ENCODE measurements at places on chromosomes 16 and 17.

DNA sequence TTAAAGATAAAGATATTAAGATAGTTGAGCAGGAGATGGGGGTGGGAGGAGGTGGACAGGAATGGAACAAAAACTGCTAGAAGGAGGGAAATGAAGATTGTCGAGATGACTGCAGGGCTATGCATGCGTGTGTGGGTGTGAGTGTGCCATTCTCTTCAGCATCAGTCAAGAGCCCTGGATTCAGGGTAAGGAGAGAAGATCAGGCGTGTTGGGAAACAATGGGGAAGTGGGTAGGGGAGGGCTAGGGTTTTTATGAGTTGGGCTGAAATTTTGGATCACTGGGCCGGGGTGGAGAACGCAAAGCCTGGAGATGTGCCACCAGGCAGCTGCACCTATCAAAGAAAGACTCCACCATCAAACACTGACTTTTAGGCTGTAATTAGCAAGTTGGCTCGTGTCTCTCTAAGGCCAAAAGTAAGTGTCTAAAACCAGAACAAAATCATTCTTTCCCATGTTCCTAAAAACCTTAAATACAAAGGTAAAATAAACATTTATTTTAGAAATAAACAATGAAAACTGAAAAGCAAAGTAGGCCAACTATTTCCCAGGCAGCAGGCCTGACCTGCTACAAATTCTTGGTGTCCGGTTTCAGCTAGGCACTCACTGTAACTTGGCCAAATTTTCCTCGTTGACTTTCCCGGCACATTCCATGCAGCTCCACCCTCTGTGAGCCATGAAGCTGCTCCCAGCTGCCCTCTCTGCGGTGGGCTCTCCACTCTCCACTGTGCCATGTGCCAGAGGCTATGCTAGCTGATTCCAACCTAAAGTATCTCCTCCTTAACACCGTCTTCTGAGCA, 4.2 kb downstream of the CDRT4 start:
- DNase-seq = no peak

DNA sequence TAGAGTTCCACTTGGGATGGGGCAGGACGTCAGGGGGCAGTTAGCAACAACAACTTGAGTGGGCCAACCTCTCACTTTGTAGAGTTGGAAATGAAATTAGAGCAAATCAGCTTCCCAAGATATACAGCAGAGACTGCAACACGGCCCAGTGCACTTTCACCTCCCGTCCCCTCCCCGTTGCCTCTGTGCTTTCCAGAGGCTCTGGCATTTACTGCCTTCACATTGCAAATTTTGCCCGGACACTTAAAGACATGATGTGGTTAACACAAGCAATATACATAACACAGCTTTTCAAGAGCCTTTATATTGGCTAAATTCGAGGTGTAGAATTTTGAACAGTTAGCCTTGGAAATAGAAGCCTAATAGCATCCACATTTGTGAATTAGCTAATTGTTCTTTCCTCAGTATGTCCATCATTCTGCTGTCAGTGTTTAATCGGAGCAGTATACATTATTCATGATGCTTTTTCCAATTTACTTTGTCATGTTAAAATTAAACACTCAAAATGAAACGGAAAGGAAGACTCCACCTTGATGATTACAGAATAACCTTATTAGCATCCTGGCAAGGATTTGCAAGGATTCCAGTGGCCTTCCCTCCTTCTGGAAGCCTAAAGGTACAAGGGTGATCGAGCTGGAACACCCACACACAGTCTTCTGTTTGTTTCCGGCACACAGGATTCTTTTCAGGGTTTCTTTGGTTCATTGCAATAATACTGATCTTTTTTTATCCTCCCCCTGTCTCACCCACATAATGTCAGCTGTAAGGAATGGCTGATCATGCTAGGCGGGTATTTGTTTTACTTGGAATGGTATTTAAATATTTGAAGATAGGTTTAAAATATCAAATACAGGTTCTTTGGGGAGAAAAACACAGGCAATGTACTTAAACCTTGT, 190.9 kb upstream of the CACNG5 start:
- DNase-seq = no peak

DNA sequence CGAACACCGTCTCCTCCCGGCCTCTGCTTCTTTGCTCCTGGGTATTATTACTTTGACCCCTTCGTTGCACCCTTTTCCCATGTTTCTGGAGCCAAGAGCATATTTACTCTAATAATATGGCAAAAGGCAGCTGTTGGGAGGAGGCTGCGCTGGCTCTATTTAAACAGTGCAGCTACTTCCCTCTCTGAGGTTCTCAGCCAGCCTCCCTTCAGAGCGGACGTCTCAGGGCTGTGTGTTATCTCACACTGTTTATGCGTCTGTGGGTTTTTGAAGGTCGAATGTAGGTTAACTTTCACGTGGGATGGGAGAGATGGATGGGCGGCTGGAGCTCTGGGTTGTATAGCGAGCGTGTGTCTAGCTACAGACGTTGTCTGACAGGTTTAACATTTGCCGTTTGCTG, 45.3 kb downstream of the COX4I1 start:
- no peak for DNase-seq

DNA sequence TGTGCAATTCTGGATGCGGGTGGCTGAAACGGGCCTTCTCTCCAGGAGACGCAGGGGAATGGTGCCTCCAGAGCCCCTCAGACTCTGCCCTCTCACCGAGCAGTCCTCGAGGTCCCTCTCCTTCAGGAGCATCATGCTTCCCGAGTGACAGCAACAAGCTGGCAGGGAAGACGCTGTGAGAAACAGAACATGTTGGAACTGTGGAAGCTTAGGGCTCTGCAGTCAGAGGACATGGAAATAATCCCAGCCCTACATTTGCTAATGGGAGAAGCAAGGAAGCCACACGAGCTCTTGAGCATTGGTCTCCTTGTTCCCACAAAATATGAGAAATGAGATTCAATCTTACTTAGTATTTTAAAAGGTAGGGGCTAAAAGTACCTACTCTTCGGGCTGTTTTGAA, 115.0 kb downstream of the DYNLRB2 start:
- DNase-seq = no peak

DNA sequence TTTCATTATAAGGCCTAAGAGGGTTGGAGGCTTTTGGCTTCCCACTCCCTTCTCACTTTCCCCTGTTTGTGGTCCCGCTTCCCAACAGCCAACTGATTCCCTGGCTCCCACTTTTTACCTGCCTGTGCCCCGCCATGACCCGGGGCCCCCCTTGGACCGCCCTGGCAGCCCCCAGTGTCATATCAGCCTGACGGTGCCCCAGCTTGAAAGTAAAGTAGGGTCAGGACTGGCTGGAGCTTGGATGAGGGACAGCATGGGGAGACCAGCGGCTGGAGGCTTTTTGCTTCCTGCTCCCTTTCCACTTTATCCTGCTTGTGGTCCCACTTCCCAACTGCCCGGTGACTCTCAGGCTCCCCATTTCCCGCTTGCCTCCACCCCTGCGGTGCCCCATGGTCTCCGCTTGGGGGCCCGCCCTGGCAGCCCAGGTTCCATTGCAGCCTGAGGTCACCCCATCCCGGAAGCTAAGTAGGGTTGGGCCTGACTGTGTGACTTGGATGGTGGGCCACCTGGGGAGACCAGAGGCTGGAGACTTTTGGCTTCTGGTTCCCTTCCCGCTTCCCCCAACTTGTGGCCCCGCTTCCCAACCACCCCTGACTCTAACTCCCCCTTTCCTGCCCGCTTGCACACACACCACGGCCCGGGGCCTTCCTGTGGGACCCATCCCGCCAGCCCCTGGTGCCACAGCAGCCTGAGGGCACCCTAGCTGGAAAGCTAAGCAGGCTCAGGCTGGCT, 2274.7 kb downstream of the TP53TG3F start:
- DNase-seq = no peak

GRCh38 chr17:54891176-54891821, 9.4 kb upstream of the TOM1L1 start:
- no peak for DNase-seq

GRCh38 chr16:69499541-69500230, 66.1 kb upstream of the NFAT5 start:
- DNase-seq = no peak

DNA sequence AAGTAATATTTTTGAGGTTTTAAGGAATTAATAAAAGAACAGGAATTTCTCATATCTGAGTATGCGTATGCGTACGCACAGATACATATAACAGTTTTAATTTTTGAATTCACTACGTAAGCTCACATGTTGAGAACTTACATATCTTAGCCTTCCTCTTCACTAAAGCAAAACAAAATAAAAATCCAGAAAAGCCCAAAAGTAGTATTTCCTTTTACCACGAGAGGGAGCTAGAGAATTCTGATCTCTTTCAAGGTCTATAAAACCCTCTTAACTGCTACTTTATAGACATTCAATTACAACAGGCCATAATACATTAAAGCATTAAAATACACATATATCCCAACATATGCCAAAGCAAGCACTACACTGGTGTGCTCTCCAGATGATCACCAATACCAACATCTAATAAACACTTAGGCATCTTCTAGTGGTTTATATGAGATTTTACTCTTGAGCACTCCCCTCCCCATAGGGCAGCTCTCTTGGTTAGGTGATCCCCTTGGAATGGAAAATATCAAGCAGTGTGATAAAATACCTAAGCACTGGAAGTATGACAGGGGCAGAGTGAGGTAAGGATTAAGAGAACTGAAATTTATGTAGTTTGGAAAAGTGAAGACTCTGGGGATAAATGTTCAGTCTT, 94.0 kb downstream of the SKAP1 start:
- DNase-seq = no peak

- no peak for DNase-seq
Measured at GRCh38 chr17:58786586-58787295, 31.1 kb downstream of the PPM1E start.

DNA sequence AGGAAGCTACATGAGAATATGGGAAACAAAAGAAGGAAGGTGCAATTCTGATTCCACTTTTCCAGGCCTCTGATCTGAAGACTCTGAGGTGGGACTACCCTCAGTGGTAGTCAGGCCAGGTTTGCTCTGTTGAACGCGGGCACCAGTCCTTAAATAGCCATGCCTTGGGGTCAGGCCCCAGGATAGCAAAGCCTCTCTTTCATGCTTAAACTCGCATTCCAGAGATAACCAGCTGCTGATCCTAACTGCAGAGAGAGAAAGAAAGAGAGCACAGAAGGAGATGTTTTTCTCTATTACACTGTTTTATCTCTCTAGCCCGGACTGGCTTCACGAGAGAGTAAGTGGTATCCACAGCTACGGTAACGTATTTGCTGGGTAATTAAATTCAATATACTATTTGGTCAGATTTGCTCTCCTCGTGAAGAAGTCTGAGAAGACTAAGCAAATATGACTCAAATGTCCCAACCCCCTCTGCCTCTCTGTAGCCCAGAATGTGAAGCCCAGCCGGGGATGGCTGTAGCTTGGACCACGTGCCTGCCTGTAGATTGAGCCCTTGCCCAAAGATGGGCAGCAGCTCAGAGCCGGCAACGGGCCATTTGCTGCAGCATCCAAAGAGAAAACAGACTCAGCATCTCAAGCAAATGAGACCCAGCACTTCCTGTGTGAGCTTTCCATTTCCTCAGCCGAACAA, 122.2 kb downstream of the SMG6 start:
- DNase-seq = no peak

- no peak for DNase-seq
Measured at GRCh38 chr16:15775209-15775608, 81.6 kb downstream of the MYH11 start.

GRCh38 chr16:70151941-70152509, 21.6 kb upstream of the CLEC18C start:
- DNase-seq = no peak

GRCh38 chr16:68235887-68236136, at the start of gene ESRP2:
TSS of gene ESRP2 (minus strand) at chr16:68236127. CDS start at chr16:68236045, 82 bp downstream.
- no peak for DNase-seq

- no peak for DNase-seq
Measured at GRCh38 chr17:62860962-62861873, 53.1 kb upstream of the MARCHF10 start.

DNA sequence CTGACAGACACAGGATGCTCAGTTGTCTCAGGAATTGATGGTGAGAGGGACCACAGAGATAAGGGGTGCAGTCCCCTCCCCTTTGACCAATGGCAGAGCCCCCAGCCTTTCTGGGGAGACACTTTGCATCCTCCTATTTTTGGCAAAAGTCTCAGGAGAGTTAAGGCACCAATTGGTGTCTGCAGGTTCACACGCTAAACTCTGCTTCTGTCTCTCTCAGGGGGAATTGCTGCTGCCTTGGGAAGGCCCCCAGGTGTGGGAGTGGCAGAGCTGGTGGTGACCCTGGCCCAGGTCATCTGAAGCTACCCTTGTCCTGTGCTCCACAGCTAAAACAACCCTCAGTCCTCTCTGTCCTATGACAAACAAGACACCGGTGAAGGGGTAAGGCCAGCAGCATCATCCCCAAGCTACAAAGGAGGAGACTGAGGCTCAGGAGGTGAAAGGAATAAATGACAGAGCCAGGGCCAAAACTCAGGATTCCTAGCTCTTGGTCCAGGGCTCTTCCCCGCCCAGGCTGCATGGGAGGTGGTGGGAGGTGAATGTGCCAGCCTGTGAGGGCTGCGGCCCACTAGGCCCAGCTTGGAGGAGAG, 20.3 kb downstream of the OSBPL7 start:
- no peak for DNase-seq

GRCh38 chr17:77501101-77501566, 360.4 kb downstream of the SEC14L1 start:
- peak; percentile 28 for DNase-seq

- DNase-seq = no peak
Measured at GRCh38 chr16:64626776-64627175, 495.1 kb downstream of the CDH11 start.

DNA sequence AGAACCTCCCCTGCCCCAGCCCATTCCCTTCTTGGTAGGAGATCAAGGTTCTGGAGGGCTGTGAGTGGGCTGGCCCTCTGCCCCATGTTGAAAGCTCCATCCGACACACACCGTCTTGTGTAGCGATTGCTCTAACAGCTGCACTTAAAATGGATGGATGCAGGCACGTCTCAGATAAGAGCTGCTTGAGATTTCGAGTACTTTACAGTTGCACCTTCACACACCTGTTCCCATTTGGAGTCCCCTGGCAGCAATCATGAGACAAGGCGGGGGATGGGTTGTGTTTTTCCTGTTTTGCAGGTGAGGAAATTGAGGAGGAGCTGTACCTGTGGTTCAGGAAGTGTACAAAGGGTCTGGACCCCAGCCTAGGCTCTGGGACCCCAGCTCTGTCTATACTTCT, 25.6 kb upstream of the TAC4 start:
- DNase-seq = no peak

- DNase-seq = no peak
Measured at GRCh38 chr16:57741660-57742191, 6.2 kb downstream of the KATNB1 start.

DNA sequence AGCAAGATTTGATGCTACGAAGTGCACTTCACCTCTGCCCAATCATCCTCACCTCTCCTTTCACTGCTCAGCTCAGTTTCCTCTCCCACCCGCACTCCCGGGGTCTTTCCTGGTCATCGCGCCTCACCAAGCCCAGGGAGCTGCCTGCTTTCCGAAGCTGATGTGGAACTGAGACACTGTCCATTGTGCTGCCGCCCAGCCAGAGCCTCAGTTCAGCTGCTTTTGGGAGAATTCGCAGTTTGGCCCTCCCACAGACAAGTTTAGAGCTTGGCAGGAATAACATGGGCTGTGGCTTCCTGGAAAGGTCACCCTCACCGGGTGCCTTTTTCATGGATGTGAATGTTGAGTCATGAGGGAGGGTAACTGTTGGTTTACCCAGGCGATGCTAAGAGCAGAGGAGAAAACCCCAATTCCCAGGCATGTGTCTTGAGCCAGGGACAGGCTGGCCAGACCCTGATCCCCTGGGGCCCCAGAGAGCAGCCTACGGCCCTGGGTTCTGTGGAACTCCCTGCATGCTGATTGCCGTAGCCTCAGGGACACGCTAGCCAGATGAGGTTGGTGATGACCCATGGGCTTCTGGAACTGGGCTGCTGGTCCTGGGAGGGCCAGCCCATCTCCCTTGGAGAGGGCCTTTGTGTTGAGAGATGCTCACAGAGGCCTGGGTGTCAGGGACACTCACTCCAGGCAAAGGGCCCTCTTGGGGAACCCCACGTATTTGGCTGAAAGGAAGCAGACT, 1687.5 kb downstream of the TP53TG3F start:
- DNase-seq = no peak

Measured in stimulated activated CD8-positive, alpha-beta memory T cell treated with anti-CD3 and anti-CD28 coated beads, Interleukin-4, amount 100 ng/mL, for 24 hours (primary cell).